ENCODE measurements at places on chromosomes 4 and X. TPM values are rescaled to one million over a fixed set of nuclear protein-coding genes. Genes with fewer than 3 reads are reported as not detected.

Gene NOX1
- total RNA-seq: not detected

Gene GPC3
- total RNA-seq: 823 TPM

Gene DYNLT3
- total RNA-seq: 23.1 TPM

Gene LRCH2
- total RNA-seq: 9.5 TPM

Gene STAP1
- total RNA-seq: 0.35 TPM

Gene OGT
- 279 TPM for total RNA-seq
